Mucosa of gallbladder (tissue), 1 donor: ENCODE measurements at places on chromosomes 12 and 14. TPM values are rescaled to one million over a fixed set of nuclear protein-coding genes. Genes with fewer than 3 reads are reported as not detected.

Gene SERPINA6
- 88.3 TPM for total RNA-seq

Gene DLK1
- total RNA-seq, result 7.0 TPM

Gene CMTM5
- 2.2 TPM for total RNA-seq

Gene GLI1
- 6.2 TPM for total RNA-seq

Gene SDR9C7
- total RNA-seq, result not detected

Gene PTPRB
- total RNA-seq, result 26.0 TPM

Gene LRR1
- 7.0 TPM for total RNA-seq

Gene NOVA1
- total RNA-seq, result 18.7 TPM

Gene STXBP6
- 31.1 TPM for total RNA-seq

Gene DNAH10
- 0.23 TPM for total RNA-seq

Gene CCDC196
- not detected for total RNA-seq

Gene RPGRIP1
- 0.49 TPM for total RNA-seq

Gene PSME2
- 106 TPM for total RNA-seq

Gene SOAT2
- 0.75 TPM for total RNA-seq

- no peak for DNase-seq
These were observed 129.9 kb downstream of the WIF1 start for GRCh38 chr12:64991121-64991611.

DNA sequence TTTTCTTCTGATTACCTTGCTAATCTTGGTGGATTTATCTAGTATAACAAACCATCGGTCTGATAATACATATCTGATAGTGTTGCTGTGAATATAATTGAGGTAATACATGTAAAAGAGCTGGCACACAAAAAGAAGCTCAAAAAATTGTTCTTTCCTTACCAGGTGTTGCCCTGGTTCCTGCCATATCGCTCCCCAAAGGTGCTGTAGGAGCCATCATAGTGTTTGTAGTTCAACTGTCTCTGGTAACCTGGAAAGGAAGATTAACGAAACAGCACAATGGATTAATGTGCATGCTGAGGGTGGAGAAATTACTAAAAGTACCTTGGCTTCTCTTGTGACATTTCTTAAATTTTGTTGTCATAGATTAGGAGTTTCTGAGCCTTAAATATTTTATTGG, 36.6 kb downstream of the A2M start:
- DNase-seq, result no peak

DNA sequence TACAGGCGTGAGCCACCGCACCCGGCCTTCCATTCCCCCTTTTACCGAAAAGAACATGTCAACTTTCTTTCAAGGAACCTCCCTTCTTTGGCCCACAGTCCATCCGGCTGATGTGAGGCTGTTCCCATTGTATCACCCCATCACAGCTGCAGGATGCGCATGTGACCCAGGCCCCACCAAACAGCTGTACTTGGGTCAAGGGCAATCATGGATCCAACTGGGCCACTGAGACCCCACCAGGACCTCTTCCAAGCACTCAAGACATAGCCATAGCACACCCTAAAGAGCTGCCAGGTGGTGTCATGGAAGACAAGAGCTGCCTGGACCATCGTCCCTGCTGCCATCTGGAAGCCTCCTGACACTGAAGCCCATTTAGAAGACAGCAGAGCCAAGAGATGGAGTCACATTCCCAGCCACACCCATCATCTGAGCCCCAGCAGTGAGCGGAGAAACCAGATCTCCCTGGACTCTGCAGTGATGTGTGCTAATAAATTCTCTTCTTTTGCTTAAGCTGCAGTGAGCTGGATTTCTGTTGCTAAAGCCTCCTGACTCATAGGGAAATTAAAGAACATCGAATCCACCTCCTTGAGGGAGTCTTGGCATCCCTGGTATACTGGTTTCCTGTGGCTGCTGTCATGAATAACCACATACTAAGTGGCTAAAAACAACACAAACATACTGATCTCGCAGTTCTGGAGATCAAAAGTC, 105.6 kb downstream of the KSR2 start:
- no peak for DNase-seq

DNA sequence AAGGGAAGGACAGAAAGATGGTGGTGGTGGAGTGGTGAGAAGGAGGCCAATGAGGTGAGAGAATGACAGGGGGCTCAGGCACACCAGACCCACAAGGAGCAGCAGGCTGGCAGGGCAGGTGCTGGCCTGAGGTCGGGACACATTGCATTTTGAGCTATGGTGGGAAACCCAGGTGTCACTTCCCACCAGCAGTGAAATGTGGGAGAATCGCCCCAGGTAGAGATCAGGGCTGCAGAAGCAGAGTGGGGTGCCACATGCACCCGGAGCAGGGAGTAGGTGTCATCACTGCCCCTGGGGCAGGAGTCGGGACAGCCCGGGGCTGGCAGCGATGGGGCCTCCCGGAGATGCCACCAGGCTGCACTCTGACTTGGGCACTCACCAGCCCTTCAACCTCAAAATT, 315.8 kb downstream of the BCL11B start:
- no peak for DNase-seq

- no peak for DNase-seq
These were observed 38.1 kb downstream of the HNRNPC start for GRCh38 chr14:21231020-21231652.

- peak; percentile 42 for DNase-seq
These were observed 31.0 kb upstream of the NPFF start for GRCh38 chr12:53538209-53538689.

DNA sequence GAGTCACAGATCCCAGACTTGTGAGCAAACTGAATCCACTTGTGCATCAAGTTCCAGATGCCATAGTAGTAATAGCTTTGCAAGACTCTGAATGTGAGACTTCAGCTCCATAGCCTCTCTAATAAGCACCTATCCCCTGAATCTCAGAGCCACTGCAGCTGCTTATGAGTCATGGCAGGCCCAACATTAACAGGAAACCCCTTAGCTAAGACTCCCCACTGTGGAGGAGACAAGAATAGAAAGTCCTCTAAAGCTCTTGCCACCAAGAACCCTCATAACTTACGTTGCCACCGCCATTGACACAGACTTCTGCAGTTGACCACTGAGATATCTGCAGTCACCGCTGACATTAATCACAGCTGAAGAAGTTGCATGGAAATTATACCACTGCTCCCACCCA, 62.9 kb upstream of the PDE3A start:
- no peak for DNase-seq

DNA sequence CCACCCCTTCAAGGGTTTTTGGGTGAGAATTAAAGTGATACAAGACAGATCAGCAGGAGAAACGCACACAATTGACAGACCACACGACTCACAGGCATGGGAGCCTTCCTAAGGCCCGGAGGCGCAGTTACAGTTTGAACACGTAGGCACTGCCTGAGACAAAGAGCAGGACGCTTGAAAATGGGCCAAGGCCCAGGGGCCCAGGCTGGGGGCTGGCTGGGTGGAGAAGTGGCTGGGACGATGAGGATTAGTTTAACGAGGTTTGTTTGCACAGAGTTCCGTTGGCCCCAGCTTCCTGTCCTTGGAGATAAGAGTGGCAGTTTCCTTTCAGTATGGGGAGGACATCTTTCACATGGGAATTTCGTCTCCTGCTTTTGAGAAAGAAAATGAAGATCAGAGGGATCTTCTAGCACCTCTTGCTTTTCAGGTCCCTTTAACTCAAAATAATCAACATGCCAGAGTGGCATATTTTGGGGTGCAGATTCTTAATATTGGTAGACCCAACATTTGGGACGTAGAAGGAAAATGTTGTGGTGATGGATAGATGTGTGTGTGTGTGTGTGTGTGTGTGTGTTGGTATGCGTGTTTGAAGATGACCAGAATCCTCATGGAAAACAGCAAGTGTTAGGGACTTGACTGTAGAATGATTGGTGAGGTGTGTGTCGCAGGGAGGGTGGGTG, 44.6 kb downstream of the DLK1 start:
- no peak for DNase-seq

DNA sequence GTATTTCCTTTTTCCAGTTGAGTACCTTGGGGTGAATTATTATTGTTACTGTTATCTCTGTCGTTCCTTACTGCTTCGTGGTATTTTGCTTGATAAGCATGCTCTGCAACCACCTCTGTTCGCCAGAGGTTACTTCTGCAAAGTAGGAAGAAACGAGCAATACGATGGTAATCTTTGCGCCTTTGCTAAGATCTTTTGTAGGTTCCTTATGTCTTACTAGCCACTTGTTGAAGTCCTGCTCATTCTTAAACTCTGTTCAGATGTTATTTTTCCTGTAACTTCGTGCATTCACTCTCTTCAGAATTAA, 729 bp upstream of the M6PR start:
- DNase-seq, result no peak

DNA sequence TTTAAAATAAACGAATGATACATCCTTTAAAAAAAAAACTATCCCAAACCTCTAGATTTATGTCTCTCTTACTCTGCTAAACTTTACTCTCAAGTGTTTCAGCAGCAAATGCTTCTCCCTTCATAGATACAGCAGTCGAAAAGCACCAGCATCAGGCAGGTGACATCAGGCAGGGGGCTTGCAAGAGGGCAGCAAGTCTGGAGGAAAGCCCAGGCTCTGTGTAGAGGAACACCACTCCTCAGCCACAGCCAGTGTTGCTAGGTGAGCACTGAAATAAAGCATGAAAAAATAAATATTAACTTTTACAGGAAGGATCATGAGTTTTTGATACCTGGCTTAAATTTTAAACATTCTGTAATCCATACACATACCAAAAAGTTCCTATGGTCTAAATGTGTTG, 419.4 kb downstream of the GALC start:
- no peak for DNase-seq

DNA sequence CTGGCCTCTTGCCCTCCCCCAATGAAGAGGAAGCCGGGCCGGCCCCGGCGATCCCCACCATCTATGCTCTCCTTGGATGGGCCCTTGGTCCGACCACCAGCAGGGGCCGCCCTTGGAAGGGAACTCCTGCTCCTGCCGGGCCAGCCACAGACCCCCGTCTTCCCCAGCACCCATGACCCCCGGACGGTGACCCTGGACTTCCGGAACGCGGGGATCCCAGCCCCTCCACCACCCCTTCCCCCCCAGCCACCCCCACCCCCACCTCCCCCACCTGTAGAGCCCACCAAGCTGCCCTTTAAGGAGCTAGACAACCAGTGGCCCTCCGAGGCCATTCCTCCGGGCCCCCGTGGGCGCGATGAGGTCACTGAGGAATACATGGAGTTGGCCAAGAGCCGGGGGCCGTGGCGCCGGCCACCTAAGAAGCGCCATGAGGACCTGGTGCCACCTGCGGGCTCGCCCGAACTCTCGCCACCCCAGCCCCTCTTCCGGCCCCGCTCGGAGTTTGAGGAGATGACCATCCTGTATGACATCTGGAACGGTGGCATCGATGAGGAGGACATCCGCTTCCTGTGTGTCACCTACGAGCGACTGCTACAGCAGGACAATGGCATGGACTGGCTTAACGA, 19.4 kb downstream of the SETD1B start:
- no peak for DNase-seq

DNA sequence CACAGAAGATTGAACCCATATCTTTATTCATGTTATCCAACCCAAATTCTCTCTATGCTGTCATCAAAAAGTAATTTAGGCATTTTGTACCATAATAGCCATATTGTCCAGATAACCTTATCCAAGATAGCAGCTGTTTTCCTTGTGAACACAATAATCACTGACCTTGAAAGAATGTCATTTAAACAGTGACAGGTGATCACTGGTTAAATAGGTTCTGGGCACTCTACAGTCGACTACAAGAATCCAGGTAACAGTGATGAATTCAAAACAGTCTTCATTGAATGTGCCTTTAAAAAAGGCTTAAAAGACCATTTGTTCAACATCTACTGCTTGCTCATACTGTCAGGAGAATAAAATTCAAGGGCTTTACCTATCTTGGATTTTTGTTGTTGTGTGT, 4.6 kb upstream of the SPX start:
- no peak for DNase-seq

DNA sequence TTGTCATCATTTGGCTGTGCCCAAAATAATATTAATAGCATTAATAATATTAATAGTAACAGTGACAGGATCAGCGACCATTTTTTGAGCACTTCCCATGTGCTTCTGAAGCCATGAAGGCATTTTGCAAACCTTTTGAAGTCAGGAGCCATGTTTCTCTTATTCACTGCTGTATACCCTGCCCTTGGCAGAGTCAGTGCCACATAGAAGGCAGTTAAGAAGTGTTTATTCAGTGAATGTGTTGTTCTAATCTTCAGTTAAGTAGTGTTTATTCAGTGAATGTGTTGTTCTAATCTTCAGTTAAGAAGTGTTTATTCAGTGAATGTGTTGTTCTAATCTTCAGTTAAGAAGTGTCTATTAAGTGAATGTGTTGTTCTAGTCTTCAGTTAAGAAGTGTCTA, 319.7 kb upstream of the NAV3 start:
- no peak for DNase-seq

- DNase-seq, result no peak
These were observed 15.7 kb upstream of the TMEM119 start for GRCh38 chr12:108613548-108613947.

DNA sequence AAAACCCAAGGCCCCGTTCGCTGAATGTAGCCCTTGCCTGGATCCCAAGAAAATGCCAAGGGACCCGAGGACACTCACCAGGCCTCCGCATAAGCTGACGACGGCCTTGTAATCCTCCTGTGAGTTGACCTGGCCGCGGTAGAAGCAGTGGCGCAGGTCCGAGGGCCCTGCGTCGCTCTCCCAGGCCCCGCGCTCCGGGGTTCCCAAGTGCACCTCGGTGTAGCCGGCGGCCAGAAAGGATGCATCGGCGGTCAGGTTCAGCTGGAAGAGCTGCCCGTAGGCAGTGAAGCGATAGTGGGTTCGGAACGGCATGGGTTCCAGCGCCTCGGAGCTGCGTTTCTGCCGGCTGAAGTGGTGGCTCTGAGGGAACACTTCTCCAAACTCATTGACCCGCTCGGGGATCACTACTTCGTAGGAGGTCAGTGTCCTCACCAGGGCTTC, 1.2 kb downstream of the ADAMTS20 start:
- no peak for DNase-seq

GRCh38 chr12:68115281-68115680, 44.3 kb downstream of the IFNG start:
- no peak for DNase-seq

GRCh38 chr12:108296945-108297344, 42.2 kb downstream of the CMKLR1 start:
- DNase-seq, result no peak

DNA sequence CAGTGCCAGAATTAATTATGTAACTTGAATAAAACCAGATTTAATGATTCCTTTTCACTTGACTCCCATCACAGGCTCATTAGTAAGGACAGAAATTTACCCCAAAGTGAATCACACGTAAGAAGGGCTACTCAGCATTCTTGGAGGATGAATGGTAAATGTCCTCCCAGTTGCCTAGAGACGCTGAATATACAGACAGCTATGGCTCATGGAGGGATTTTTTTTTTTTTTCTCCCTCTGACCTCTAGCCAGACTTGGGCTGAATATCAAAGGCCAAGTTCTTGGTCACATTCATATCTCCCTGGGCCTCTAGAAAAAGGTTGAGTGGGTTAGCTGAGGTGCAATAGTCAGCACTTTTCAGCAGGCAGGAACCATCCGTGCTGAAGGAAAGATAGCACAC, 77.5 kb downstream of the PHLDA1 start:
- DNase-seq, result no peak

DNA sequence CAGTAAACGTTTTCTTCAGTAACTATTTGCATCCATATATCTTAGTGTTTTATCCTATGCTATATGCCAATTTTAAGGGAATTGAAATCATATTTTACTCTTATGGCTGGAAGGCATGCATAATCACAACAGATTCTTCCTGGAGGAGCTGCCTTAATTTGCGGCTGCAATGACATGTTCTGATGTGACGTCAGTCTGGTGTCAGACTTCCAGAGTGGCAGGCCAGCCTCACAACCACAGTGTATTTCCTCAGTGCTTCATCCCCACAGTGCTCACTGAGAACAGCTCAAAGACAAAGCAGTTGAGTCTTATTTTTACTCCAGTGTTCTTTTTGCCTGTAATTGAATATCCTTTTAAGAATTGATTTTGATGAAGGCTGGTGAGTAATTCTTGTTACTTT, 107.1 kb downstream of the PLEKHA5 start:
- DNase-seq, result no peak

GRCh38 chr14:68316078-68316868, 476.6 kb downstream of the ZFP36L1 start:
- no peak for DNase-seq
